Stromal cell of bone marrow (primary cell): ENCODE measurements at places on chromosomes 3 and 15.

- no peak for DNase-seq
Observed at GRCh38 chr3:76474632-76475031, 565.3 kb upstream of the ROBO2 start.

- DNase-seq: no peak
Observed at GRCh38 chr15:98960555-98961050, 47.0 kb downstream of the PGPEP1L start.

DNA sequence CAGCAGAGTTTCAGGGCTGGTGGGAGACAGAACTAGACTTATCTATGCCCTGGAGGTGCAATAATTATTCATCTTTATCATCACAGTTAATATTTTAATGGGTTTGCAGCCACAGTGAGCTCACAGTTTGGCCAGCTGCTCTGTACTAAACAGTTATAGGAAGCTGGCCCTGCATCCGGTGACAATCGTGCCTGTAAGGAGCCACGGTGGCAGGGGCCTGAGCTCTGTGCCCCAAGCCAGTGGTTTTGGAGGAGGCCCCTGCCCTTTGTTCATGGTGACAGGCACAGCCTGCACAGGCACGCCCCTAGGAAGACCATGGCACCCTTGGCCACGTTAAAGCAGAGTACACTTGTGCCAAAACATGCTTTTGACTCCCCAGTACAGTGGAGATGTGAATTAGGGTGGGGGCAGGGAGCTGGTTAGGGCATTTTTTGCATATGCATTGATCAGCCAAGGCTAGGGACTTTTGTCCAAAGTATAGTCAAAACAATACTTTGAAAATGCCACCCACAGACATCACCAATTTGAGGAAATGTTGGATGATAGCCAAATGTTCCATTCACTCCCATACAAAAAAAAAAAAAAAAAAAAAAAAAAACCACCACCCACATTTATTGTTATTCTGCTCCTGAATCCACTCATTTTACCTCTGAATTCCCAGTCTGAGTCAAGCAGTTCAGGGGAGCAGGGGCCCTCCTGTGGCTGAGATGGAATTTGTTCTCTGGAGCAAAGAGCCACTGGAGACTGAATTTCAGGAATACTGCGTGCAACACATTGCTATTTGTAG is 3.4 kb upstream of the RFTN1 start:
- DNase-seq: no peak

- DNase-seq: no peak
Observed at GRCh38 chr15:64697911-64698369, 77.4 kb downstream of the RBPMS2 start.

- DNase-seq: no peak
Observed at GRCh38 chr3:79253704-79254103, 514.1 kb downstream of the ROBO1 start.

DNA sequence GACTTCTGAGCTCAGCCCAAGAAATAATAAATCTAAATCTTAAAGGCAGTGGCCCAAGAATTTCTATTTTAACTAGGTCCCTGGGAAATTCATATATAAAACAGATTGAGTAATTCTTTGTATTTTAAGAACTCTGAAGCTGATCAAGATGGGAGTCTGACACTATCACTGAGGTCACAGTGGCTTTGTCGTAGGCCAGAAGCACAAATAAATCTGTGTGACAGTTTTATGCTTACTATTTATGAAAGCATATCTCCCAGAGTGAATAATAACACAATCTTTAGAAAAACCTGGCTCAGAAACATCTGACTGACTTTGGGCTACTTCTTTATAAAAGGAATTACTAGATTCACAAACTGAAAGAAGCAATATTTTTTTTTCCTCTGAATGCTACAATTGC is 51.9 kb downstream of the SLITRK3 start:
- DNase-seq: no peak

- peak; percentile 59 for DNase-seq
Observed at GRCh38 chr3:126267169-126267975, 87.0 kb upstream of the ALDH1L1 start.

DNA sequence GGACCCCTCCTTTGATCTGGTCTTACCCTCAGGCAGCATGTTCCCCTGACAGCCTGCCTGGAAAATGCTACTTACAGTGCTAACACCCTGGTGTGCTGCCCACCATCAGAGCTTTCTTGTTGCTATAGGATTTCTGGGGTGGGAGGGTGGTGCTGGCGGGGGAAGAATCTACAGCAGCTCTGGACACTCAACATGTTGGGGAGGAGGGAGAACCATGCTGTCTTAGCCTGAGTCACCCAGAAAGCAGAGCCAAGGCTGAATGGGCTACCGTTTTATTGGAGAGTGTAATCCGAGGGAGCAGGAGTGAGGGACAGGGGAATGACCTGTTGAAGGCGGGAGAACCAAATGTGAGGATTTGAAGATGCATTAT is 45.6 kb downstream of the MFSD1 start:
- DNase-seq: no peak

DNA sequence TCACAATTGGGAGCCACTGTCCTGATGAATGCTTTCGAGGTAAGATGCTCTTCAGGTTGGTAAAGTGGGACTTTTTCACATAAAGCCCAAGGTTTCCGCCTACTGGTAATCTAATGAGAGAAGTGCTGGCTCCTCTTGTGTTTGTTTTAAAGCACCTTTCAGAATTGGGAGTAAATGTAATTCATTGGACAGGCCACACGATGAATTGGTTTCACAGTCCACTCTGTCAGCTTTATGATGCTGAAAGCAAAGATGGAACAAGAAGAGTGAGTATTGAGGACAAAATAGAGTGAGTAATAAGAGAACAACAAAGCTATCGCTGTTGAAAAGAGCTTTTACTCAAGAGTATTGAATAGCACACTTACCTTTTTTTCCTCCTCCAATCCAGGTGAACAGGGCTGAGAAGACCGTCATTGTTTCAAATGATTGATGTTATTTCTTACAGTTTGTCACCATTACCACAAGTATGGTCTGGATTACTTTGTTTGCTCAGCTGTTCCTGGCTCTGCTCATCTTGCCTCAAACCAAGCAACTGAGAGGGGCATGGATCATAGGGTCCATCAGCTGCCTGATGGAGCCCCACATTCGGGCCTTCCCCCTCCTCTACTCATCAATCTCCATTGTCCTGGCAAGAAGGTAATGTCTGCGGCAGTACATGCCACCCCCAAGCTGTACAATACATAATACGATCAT is 136.1 kb upstream of the CNTN4 start:
- DNase-seq: no peak

DNA sequence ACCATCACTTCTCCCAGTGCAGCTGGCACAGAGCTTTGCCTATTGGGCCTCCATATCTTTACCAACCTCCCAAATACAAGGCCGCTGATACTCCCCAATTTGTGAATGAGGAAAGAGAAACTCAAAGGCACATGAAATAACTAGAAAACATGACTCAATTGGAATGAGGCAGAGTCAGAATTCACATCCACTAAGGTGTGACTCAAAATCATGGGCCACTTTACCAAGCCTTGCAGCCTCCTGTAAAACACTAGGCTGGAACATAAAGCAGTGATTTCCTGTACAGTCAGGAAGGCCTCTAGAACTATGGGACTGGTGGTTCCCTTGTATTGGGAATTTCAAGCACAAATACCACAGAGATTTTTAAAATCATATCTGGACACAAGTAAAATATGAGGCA is 128.6 kb downstream of the DCLK3 start:
- peak; percentile 15 for DNase-seq

DNA sequence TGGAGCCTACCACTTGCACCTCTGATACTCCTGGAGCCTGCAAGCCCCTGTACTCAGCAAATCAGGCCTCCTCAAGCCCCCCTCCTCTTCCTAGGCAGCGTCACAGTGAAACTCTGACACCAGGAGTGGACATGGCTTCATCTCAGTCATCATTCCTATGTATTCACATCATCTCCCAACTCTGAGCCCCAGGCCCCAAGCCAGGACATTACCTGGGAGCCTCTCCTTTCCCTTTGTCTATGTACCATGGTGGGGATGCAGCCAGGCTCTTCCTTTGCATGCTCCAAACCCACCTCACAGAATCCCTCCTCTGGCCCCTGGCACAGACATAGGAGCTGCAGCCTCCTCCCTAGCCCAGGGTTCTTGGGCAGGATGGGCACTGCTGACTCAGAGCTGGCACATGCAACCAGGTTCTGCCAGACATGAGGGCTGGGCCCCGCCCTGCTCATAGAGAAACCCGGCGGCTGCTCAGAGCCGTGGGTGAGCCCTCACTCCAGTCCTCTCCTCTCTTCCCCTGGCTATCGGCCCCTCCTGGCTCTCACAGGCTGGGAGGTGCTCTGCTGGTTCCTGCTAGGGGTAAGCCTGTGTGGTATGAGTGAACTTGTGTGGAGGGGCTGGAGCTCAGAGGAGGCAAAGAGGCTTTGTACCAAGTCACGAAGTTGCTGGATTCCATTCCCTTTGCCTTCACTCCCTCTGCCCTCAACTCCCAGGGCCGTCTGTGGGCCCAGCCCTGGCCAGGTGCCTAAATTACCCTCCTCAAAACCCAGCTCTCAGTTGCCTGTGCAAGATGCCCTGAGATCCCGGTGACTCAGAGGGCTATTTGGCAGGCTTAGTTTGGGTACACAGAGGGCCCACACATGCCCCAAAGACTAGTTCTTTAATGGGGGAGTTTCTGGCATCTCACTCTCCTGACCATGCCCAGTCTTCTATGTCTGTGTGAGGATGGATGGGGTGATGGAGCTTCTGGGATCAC is 1.9 kb upstream of the PLCD1 start:
- no peak for DNase-seq

- DNase-seq: no peak
Observed at GRCh38 chr15:99113547-99114271, 8.8 kb downstream of the SYNM start.

DNA sequence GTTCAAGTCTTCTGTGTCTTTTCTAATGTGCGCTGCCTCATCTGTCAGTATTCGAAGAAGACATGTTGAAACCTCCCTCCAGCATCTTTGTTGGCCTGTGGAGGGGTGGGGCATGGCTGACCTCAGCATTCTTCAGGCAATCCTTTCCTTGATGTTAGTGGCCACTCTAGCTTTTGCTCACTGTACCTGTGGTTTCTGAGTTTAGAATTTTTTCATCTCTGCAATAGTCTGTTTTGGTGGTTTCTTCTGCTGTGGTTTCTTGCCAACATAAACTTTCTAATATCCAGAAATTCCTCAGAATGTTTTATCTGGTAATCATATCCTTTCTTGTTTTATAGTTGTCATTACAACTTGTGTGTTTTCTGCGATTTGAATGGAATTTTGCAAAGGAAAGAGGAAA is 251.3 kb upstream of the NR2E3 start:
- no peak for DNase-seq

DNA sequence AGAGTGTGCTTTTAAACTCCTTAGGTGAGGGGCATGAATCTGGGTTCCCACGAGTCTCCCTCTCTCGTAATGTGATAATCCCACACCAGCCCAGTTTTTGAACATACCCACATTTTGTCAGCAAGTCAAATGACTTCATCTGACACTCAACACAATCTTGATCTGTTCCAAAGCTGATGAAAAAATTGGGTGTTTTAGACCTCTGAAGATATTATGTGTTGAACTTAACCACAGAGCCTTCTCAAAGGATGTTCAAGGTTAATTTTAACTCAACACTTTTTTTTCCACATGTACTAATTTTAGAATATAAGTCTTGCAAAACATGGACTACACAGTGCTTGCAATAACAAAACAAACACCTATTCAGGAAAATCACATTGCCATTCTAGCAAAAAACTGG is 123.1 kb downstream of the TGFBR2 start:
- no peak for DNase-seq

DNA sequence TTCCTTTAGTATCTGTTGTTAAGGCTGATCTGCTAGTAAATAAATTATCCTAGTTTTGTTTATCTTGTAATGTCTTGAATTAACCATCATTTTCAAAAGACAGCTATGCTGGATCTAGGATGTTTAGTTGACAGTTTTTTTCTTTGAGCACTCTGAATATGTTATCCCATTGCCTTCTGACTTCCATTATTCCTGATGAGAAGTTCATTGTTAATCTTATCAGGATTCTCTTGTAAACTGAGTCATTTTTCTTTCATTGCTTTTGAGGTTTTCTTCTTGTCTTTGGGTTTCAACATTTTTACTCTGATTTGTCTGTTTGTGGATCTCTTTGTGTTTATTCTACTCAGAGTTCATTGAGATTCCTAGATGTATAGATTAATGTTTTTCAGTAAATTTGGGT is 157.7 kb downstream of the WNT7A start:
- DNase-seq: no peak

GRCh38 chr3:118347396-118348168 is 687.1 kb downstream of the IGSF11 start:
- no peak for DNase-seq

- no peak for DNase-seq
Observed at GRCh38 chr15:59936741-59937140, 67.4 kb upstream of the FOXB1 start.

GRCh38 chr3:173216063-173216462 is 75.0 kb upstream of the SPATA16 start:
- no peak for DNase-seq

DNA sequence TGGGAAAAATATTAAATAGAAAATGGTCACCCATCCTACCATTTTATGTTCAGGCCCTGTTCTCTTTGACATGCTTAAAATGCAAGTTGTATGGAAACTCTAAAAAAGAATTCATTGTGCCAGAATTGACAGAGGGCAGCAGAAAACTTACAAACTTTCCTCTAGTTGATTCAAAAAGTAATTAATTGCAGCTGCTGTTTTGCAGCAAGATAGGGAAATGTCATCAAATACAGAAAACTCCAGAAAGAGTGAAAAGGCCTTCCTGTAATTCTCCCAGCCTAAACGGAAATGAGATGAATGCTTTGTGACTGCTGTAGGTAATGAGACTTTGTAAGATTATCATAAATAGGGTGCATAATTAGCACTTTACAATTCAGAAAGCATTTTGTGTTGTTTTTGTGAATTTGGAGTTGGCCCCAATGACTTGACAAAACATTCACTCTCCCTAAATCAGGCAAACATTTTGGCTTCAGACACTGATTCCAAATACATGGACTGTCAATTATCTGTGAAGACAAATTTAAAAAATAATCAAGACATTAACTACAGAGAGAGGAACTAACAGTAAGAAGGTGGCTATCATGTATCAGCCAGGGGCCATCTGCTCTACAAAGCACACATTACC is 861.8 kb downstream of the SQOR start:
- no peak for DNase-seq

GRCh38 chr3:100155128-100155527 is 40.8 kb upstream of the FILIP1L start:
- DNase-seq: no peak

DNA sequence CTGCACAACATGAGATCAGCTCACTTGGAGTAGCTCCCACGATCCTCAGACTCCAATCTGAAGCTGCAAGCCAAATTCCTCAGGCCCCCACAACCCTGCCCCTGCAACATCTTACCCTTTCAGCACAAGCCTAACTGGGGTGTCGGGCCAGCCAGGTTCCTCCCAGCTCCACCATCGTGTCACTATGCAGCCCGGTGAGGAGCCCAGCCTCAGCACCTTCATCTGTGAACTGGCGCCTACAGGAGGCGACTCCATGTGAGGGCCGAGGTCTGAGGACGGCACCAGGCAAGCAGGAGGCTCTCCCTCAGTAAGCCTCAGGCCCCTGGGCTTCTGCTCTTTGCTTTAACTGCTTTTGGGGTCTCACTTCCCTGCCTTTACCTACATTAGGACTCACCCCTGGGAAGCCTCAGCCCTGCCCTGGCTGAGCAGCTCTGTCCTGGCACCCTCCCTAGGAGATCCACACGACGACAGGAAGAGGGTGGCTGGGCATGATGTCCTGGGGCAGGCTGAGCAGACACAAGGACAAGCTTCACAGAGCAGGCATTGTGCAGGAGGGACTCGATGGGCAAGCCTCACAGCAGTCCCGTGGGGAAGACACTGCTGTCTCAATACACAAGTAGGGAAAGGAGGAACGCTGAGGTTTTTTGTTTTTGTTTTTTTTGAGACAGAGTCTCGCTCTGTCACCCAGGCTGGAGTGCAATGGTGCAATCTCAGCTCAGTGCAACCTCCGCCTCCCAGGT is 104.6 kb downstream of the ADAMTS17 start:
- no peak for DNase-seq

GRCh38 chr3:68985146-68985790 is 28.2 kb downstream of the EOGT start:
- no peak for DNase-seq
